ENCODE measurements at places on chromosomes 4 and X.

DNA sequence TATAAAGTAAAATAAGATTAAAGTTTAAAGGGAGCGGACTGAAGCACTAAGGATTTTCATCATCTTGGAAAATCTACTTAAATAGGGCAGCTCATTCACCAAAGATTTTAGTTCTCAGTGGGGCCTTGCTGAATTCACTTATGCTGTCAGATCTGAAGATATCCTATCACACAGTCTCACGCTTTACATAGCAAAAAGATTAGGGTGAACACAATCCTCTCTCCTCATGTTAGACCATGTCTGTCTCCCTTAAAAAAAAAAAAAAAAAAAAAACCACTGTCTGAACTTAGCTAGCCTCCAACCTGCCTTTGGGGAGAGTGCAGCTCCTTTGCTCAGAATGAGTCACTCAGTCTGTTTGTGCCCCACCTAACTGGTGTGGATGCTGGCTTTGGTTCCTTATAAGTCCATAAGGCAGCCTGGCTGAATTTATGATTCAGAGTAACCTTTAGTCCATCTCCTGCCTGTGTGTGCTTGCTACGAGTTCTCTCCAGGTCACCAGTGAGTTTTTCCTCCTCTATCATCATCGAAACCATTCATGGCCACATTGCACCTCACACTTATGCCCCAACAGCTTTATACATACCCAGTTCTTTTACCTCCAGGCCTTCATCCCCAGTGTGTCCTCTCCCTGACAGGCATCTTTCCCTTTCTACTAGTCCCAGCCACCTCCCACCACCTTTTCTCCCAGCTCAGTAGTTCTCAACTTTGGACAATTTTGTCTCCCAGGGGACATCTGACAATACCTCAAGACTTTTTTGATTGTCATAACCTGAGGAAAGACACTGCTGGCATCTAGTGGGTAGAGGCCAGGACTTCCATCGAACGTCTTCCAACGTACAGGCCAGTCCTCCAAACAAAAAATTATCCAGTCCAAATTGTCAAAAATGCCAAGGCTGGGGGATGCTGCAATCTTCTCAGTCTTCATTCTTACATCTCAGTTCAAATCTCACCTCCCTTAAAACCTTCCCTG, 220.7 kb upstream of the EMCN start:
- DNase-seq, result peak; percentile 18

- DNase-seq, result no peak
Measured at GRCh38 chr4:136893573-136893972, 638.7 kb downstream of the PCDH18 start.

DNA sequence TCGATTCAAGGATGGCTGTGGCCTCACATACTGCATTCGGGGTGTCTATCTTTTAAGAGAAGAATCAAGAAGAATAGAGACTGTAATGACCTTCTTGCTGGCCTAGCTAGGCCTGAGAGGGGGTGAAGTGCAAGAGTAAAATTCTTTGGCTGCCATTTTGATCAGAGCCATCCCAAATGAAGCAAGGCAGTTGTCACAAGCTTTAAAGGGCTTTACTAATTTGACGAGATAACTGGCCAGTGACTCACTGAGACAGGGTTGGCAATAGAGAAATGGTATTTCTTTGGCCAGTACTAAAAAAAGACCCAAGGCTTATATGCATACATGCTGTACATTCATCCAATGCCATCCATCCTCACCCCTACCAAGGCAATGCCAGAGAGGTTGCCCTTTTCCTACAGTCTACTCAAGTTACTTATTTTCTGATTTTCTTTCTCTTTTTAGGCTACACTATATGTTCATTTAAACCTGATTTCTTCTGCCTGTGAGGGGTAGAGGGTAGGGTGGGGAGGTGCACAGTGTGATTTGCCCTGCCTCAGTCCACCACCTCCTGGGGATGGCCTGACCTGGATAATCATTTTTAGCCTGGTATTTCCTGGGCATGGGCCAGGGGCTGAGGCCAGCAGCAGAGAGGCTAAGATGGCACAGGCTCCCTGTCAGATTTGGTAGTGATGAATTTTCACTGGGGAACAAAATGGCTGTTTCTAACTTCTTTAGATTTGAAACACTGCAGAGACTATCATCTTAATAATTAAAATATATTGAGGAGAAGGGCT, 32.2 kb downstream of the ATG4A start:
- no peak for DNase-seq

DNA sequence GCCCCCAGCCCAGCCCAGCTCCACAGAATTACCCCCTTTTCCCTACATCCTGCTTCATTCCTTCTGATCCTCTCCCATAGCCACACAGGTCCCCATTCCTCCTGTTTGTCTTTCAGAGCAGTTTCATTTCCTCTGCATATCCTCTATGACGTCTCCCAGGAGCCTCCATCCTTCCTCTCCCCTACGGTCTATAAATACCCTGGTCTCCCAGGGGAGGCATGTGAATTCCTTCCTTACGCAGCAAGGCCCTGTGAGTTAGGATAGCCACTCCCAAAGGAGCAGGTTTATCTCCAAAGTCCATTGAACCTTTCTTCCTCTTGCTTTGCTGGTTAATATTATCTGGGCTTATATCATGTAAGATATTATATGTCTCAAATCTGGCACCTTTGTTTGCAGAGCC, 8.4 kb upstream of the APLN start:
- no peak for DNase-seq

DNA sequence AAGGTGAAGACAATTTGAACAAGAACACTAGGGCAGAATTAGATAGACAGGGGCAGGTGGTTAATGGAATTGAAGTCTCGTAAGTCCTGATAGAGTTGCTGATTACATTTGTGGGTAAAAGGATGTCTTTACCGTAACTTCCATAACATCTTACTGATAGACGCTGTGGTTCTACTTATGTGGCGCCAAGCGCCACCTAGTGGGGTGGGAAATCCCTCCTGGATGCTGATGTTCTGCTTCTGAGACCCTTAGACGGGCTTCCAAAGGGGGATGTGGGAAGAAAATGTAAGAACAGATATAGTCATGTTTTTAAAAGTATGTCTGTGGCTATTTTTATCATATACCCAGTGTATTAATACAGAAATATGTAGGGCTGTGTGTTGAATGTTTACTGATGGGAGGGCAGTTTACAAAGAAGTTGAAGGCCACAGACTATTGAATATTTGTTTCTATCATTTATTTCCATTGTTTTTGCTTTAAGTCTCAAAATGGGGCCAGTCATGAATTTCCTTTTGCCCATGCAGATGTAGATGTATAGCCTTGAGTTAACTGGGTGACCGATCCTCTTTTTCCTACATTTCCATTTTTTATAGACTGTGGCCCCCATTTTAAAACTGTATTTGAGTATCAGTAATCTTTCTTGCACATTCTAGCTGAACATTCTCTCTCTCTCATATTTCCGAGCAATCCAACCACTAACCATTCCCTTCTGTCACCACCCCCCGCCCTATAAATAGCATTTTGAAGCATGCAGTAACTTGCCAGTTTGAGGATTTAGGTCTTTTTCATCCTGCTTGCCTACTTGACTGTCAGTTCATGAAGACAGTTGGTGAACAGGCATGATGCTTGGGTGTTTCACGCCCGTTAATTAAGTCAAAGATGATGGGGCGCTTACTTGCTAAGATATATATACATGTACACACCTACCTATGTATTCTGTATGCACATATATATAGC, 12.1 kb upstream of the TLR8 start:
- peak; percentile 66 for DNase-seq

Measured in hematopoietic multipotent progenitor cell treated with erythropoietin and hydrocortisone succinate and interleukin-3 and kit ligand, for 4 days (in vitro differentiated cells).